Endothelial cell of umbilical vein (primary cell): ENCODE measurements at places on chromosomes 6 and 20. TPM values are rescaled to one million over a fixed set of nuclear protein-coding genes. Genes with fewer than 3 reads are reported as not detected.

CD24 gene
- 1.2 and 2.5 TPM in 2 replicates for total RNA-seq

- no peak for DNase-seq
- no peaks in the 10 kb centered on the region for H3K27me3 ChIP-seq
- H3K4me1 ChIP-seq: no peaks in the 10 kb centered on the region
- no peak overlapping the region for H3K27ac ChIP-seq
- H3K36me3 ChIP-seq: no peaks in the 10 kb centered on the region
Measured at GRCh38 chr20:12354725-12355124, 437.0 kb downstream of the BTBD3 start.

DNA sequence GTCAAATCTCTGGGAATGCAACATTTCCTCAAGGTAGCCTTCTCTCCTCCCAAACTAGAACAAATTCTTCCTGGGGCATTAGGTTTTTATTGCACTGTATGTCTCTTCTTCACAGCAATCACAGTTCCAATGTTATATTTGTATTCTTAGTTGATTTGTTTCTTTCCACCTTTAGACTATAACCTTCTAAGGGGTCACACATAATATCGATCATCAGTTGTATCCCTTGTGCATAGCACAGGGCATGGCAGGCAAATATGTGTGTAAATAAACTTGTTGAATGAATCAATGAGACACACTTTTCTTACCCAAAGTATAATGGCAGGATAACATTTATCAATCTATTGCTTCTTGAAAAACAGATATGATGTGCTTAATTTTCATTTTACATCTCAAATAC is 81.0 kb downstream of the ATG5 start:
- H3K27ac ChIP-seq: no peak overlapping the region
- no peak for DNase-seq
- no peaks in the 10 kb centered on the region for H3K4me1 ChIP-seq
- no peaks in the 10 kb centered on the region for H3K27me3 ChIP-seq
- H3K4me3 ChIP-seq: no peak overlapping the region

DNA sequence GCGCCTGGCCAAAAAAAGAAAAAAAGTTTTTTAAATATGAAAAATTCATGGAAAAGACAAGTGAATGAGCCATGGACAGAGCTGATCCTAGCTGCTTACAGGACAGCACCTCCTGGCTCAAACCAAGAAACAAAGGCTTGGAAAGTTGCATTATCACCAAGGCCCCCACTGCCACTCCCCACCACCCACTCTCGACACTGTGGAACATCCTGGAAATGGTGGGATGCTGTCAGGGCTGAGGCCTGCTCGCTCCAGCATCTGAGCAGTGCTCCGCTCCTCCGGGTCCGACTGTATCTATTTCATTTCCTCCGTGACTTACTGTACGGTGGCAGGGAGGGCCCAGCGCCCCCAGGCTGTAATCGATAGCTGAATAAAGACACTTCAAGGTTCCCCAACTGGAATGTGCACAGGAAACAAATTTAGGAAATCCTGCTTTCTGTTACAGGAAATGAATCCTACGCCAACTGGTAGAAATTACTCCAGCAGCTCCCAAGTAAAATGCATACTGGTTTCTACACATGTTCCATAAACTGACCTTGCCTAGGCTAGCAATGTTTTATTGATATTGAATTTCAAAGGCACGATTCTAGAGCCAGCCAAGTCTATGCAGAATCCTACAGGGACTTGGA is 109.5 kb upstream of the NFATC2 start:
- H3K4me1 ChIP-seq: peaks cover 24% of the 10 kb centered on the region
- DNase-seq: peak; percentile 76
- H3K27ac ChIP-seq: peak overlapping the region; percentile 97
- H3K36me3 ChIP-seq: peaks cover 4% of the 10 kb centered on the region
- H3K27me3 ChIP-seq: no peaks in the 10 kb centered on the region

DNA sequence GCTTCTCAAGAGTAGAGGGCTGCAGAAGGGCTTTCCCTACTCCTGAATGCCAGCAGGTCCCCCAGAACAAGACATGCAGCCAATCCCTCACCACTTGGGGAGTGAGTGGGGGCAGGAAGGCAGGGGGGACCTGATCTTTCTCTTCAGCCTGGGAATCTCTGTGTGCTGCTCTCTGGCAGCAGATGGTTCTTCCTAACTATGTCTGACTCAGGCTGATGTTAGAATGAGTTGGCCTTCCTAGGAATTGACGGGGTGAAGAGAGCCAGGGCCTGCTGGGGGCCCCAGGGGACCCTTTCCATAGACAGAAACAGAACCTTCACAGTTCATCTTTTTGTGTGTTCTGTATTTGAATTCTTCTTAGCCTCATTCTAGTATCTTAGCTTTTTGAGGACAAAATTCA is 29.0 kb upstream of the TCP11 start:
- H3K27ac ChIP-seq: no peak overlapping the region

GRCh38 chr6:35080821-35081425 is 60.2 kb downstream of the TCP11 start:
- H3K4me1 ChIP-seq: peaks cover 4% of the 10 kb centered on the region
- H3K27ac ChIP-seq: no peak overlapping the region
- peaks cover 52% of the 10 kb centered on the region for H3K36me3 ChIP-seq
- H3K4me3 ChIP-seq: no peak overlapping the region

EFCAB8 gene
- total RNA-seq: 0.31 and 0.60 TPM in 2 replicates

DNA sequence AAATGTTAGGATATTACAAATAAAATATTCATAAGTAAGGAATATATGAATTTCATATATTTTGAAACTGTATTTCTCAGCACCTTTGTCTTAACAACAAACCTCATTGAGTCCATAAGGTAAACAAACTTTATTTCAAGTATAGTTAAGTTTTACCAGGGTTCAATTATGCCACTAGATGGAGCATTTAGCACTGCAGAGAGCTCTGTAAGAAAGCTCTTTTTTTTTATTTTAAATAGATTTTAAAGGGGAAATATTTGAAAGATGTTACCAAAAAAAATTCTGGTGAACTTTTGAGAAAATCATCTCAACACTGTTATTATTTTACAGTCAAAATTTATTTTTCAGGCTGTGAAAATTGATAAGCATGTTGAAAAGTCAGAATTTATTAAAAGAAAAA is 955.2 kb upstream of the EYS start:
- H3K36me3 ChIP-seq: no peaks in the 10 kb centered on the region
- no peaks in the 10 kb centered on the region for H3K4me1 ChIP-seq
- H3K27me3 ChIP-seq: no peaks in the 10 kb centered on the region
- H3K27ac ChIP-seq: no peak overlapping the region
- H3K4me3 ChIP-seq: no peak overlapping the region

DNA sequence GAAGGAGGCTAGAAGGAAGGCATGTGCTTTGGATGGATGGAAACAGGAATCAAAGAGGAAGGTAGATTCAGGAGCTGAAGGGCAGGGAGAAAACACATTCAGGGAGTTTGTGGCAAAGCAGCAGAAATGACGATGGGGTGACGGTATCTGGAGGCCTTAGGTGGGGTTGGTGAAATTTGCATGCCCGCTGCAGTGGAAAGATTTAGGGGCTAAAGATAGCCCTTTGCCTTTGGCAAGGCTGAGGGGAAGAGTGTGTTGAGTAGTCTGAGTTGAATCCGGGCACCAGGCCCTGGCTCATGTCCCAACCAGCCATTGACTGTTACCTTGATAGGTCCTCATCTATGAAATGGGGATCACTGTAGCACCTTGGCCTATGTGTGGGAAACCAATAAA is 1.3 kb downstream of the GZF1 start:
- H3K27me3 ChIP-seq: no peaks in the 10 kb centered on the region
- peaks cover 43% of the 10 kb centered on the region for H3K4me1 ChIP-seq
- H3K4me3 ChIP-seq: peak overlapping the region; percentile 65
- peaks cover 12% of the 10 kb centered on the region for H3K36me3 ChIP-seq
- H3K27ac ChIP-seq: peak overlapping the region; percentile 80

DNA sequence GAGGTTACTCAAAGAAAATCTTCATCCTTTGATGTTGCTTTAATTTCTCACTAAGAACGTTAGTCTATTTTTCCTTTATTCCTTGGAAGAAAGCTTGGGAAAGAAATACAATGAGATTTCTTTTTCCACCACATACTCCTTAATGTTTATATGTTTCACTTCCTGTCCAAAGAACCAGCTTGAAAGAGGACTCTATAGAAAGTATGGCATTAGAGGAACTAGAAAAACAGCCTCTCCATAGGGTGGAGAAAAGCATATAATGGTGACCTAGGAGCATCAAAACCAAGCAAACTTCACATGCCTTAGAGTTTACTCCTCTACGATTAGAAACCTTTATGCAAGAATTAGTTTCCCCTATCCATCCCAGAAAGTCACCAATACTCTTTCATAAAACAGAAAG is 131.1 kb downstream of the OPRM1 start:
- no peak overlapping the region for H3K27ac ChIP-seq
- no peaks in the 10 kb centered on the region for H3K4me1 ChIP-seq
- H3K36me3 ChIP-seq: no peaks in the 10 kb centered on the region
- H3K27me3 ChIP-seq: no peaks in the 10 kb centered on the region
- no peak for DNase-seq

DNA sequence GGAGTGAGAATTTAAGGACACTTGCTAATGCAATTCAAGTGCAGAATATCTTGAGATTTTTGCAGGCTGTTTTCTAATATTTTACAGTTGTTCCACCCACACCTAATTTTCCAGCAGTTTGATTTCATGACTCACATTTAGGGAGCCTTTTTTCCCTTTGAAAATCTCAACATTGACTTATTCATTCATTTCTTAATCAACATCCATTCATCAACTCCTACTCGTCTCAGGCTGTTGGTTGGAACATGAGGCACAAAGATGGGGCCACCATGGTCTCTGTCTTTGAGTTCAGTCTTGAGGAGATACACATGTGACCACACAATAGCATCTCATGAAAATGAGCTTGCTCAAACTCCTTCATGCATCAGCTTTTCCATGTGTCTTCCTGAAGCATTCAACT is 135.6 kb downstream of the UNC5CL start:
- H3K27ac ChIP-seq: no peak overlapping the region
- no peaks in the 10 kb centered on the region for H3K36me3 ChIP-seq
- H3K27me3 ChIP-seq: no peaks in the 10 kb centered on the region
- H3K4me1 ChIP-seq: peaks cover 19% of the 10 kb centered on the region

PRDM1 gene
- total RNA-seq: 2.7 and 4.8 TPM in 2 replicates

TFAP2D gene
- not detected in 2 replicates for total RNA-seq

DNA sequence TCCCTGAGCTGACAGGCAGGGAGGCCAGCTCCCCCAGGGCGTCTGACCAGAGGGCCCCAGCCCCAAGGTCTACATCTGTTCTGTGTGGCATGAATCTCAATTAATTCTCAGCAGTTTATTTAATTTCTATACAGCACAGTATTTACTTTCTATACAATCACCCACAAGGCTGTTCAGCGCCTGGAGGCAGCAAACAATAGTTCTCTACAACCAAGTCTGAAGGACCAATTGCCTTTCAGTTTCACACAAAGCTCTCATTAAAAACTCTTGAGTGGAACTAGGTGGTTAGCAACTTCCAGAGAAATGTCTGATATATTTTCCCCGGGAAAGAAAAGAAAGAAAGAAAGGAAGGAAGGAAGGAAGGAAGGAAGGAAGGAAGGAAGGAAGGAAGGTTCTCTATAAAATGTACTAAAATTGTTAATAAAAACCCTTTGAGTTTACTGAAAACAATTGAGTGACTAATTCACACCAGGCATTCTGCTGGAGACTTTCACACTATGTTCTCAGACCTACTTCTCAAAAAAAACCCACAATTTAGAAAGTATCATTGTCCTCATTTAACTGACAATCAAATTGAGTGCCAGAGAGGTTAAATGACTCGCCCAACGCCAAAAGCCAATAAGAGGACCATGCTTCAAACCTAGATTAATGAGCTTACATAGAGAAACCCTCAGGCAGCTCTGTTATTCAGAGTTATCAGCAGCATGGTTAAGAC is 62.5 kb downstream of the METTL24 start:
- H3K27ac ChIP-seq: no peak overlapping the region
- H3K4me3 ChIP-seq: no peak overlapping the region
- H3K27me3 ChIP-seq: peaks cover 13% of the 10 kb centered on the region
- DNase-seq: no peak
- H3K36me3 ChIP-seq: no peaks in the 10 kb centered on the region

DNA sequence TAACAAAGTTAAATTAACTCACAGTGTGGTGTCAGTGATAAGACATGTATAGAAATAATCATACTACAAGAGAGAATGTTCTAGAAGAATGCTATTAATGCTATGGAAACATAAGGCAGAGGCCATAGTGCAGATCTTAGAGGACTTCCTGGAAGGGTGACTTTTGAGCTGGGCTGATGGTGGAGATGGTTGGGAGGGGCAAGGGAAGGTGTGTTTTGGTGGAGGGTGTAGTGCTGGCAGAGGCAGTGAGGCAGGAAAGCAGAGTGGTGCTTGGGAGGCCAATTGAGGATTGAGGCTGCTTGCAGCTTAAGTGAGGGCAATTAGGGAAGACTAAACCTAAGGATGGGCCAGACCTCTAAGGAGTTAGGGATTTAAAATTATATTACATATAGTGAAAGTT is 58.5 kb upstream of the FNDC1 start:
- no peaks in the 10 kb centered on the region for H3K4me1 ChIP-seq
- no peak overlapping the region for H3K4me3 ChIP-seq
- H3K27me3 ChIP-seq: no peaks in the 10 kb centered on the region
- DNase-seq: no peak
- H3K27ac ChIP-seq: no peak overlapping the region
- no peaks in the 10 kb centered on the region for H3K36me3 ChIP-seq

HCRTR2 gene
- total RNA-seq: not detected in 2 replicates

- H3K27ac ChIP-seq: no peak overlapping the region
- H3K4me1 ChIP-seq: peaks cover 17% of the 10 kb centered on the region
- peaks cover 12% of the 10 kb centered on the region for H3K36me3 ChIP-seq
- DNase-seq: peak; percentile 28
- H3K27me3 ChIP-seq: no peaks in the 10 kb centered on the region
Measured at GRCh38 chr20:35698298-35699126, 640 bp downstream of the NFS1 start.

DNA sequence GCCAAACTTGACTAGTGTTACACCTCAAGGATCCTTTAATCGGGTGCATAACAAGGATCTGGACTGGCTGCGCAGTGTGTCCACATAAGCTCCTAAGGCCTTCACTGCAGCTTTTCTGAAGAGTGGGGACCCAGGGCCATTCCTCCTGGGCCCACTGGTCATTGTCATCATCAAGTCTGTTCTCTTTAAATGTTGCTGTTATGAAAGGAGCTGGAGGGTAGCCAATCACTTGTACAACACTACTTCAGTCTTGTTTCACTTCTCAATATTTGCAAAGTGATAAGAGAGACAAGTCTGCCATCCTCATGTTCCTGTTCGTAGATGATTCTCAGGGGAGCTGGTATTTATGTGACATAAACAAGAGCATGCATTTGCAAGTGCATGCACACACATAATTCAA is 149.8 kb downstream of the SYNDIG1 start:
- no peak for DNase-seq
- H3K27ac ChIP-seq: no peak overlapping the region
- H3K36me3 ChIP-seq: no peaks in the 10 kb centered on the region
- H3K4me1 ChIP-seq: no peaks in the 10 kb centered on the region
- H3K4me3 ChIP-seq: no peak overlapping the region

GRCh38 chr20:50224531-50225255 is 34.1 kb downstream of the CEBPB start:
- H3K27ac ChIP-seq: no peak overlapping the region
- no peaks in the 10 kb centered on the region for H3K36me3 ChIP-seq
- DNase-seq: peak; percentile 63

DNA sequence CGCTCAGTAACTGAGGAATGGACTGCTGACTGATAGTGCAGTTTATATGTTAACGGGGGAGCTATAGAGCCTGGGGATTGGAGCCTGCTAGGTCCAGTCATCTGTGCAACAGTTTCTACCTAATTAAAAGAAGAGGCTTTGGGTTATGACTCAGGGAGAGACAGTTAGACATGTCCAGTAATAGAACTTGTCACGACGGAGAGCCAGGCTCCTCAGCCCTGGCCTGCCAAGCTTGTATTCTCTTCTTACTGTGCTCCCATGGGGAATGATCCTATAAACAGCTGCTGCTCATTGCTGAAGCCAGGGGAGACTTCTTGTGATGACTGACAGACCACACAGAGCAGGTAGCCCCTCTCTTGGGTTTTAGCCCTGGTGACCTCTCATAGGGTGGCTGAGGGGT is 69.3 kb downstream of the SYNJ2 start:
- H3K36me3 ChIP-seq: peaks cover 26% of the 10 kb centered on the region
- no peak overlapping the region for H3K4me3 ChIP-seq
- H3K27ac ChIP-seq: no peak overlapping the region
- H3K27me3 ChIP-seq: no peaks in the 10 kb centered on the region
- peaks cover 2% of the 10 kb centered on the region for H3K4me1 ChIP-seq
- DNase-seq: no peak
